ENCODE measurements at places on chromosomes 1 and 21.
A peak's percentile ranks its signal among the peaks of the same experiment; 100 is the strongest.

- DNase-seq = peak; percentile 77
Observed at GRCh38 chr1:85584264-85584781, 3.8 kb downstream of the CCN1 start.

GRCh38 chr1:150194381-150195031 is 41.4 kb downstream of the ANP32E start:
- no peak for DNase-seq

DNA sequence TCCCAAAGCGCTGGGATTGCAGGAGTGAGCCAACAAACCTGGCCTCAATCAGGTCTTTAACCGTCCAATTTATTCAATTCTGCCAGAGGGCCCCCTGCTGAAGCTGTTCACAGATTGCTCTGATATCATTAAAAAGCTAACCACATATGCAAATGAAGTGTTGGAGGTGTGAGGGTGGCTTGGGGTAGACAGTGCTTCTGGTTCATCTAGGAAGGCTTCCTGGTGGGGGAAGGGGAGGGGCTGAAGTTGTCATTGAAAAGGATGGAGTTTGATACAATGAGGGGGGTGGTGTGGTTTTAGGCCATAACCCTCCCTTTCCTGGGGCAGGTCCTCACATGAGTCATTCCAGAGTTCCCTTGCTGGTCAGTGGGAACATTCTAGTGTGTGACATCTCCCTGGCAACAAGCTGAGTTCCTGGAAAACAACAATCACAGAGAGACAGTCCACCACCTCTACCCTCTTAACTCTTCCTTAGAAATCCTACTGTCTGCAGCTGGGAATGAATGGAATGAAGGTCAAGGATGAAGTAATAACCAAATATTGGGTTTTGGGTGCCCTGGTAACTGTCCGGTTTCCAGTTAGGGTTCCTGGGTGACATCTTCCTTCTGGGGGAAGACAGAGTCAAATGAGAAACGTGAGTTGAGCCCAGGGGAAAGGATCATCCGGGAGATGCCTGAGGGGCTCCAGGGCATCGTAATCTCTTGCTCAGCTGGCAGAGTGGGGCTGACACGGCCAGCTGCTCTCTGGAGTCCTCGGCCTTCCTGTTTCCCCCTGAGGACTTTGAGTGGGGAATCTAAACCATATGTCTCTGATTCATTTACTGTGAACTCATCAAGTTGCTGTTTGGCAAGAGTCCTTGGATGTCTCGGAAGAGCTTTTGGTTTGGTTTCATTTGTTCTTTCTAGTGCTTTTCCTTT is 32.2 kb downstream of the BATF3 start:
- peak; percentile 79 for DNase-seq

DNA sequence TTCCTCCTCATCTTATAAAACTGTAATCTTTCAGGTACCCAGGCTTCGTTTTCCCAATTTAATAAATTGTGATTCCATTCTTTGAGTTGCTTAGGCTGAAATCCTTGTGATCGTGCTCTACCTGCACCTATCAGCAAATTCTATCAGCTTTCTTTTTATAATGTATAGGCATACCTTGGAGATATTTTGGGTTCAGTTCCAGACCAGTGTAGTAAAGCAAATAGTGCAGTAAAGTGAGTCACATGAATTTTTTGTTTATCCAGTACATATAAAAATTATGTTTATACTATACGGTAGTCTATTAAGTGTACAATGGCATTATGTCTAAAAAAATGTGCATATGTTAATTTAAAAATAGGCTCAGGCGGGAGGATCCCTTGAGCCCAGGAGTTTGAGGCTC is 5.5 kb downstream of the SWT1 start:
- DNase-seq = no peak

GRCh38 chr21:33047231-33047630 is 21.5 kb downstream of the OLIG2 start:
- DNase-seq = no peak

GRCh38 chr1:93164816-93165215 is 15.4 kb downstream of the TMED5 start:
- DNase-seq = no peak

DNA sequence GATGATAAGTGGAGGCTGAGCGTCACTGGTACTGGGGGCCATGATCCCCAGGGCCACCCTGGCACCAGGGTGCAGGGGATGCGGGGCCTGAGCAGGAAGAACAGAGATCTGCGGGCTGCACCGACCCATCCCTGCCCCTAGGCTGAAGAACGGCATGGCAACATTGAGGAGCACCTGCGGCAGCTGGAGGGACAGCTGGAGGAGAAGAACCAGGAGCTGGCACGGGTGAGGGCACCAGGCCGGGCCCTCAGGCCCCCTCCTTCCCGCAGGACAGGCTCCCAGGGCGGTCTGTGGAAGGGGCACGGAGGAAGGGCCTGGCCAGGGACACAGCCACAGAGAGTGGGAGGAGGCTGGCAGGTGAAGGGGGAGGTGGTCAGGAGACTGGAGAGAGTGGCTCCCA is 21.8 kb downstream of the PPFIA4 start:
- DNase-seq = no peak

- no peak for DNase-seq
Observed at GRCh38 chr21:39381009-39381408, 32.1 kb upstream of the HMGN1 start.

DNA sequence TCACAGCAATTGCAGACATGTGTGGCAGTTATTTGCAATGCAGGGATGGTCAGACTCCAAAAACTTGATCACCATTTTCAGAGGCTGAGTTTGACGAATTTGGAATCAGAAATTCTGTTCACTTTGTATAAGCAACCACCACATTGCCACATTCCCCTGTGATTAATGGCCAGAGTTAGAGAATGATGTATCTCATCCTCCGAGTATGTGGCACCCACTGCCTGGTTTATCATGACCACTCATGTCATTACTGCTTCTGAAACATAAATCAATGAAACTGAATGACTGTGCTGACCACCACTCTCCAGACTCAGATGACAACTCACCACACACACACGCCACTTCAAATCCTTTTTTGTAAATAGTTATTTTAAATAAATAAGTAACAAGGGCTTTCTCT is 66.6 kb upstream of the CACHD1 start:
- DNase-seq = no peak

DNA sequence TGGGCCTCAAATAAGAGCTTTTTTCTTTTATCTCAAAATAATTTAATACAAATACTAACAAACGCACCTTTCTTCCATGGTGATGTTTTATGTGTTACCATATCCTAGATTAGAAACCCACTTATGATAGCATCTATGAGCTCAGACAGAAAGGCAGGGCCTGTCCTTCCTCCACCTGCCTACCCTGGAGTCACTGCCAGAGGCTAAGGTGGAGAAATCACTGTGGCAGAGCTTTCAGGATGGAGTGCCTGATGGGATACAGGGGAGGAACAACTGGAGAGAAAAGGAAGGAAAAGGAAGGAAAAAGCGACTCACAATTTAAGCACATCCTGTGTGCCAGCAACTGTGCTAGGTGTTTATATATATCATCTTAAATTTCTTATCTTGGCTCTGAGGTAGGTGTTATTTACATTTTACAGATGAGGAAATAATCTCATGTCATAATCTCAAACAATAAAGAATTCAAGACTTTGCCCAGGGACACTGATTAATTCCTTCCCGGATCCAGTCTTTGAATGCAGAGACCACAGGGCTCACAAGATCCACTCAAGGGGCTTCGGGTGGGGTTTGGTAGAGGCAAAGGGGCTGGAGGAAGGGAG is 45.4 kb downstream of the RCAN1 start:
- no peak for DNase-seq

DNA sequence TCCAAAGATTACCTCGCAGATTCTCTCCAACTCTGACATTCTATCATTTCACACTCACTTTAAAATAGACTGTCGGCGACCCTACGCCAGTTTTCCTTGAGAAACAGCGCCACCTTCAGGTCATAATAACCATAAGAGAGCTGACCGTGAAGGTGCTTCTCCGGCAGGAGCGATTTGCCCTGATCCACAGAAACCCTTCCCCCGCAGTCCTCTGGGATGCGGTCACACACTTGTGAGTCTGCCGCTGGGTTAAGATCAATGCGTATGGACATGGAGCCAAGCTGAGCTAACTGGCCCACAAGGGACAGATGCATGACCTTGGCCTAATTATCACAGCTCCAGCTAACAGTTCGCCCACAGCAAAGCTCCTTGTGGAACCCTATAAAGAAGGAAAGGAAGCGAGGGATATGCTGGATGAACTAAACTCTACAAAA is 32.8 kb upstream of the IFNAR2 start:
- peak; percentile 95 for DNase-seq

GRCh38 chr1:101253976-101254674 is 17.3 kb downstream of the S1PR1 start:
- DNase-seq = peak; percentile 64
